Placental pericyte (primary cell): ENCODE measurements at places on chromosomes 12 and 14. TPM values are rescaled to one million over a fixed set of nuclear protein-coding genes. Genes with fewer than 3 reads are reported as not detected.

The OR6C70 gene
- total RNA-seq, result not detected in 2 replicates

The MIPOL1 gene
- total RNA-seq, result 4.4 and 13.5 TPM in 2 replicates

The VDR gene
- total RNA-seq, result 23.9 and 57.3 TPM in 2 replicates

The PDE3A gene
- total RNA-seq, result 0.22 and 1.1 TPM in 2 replicates

The LIN7A gene
- total RNA-seq, result 0.57 and 5.9 TPM in 2 replicates

The CACNA2D4 gene
- total RNA-seq, result 0.22 and 2.3 TPM in 2 replicates

The KRT6B gene
- total RNA-seq, result 0.29 TPM in 1 of 2 replicates, not detected in the other

The SMIM41 gene
- 1.0 and 1.1 TPM in 2 replicates for total RNA-seq

The FOXG1 gene
- under 0.01 TPM in 2 replicates for total RNA-seq

The MYG1 gene
- total RNA-seq, result 53.1 and 74.2 TPM in 2 replicates

The ASCL1 gene
- not detected in 2 replicates for total RNA-seq

The ACOT4 gene
- 0.57 and 1.5 TPM in 2 replicates for total RNA-seq

The ENDOU gene
- total RNA-seq, result under 0.01 TPM in 1 of 2 replicates, not detected in the other

The MYO1H gene
- total RNA-seq, result not detected in 2 replicates

The IKZF4 gene
- total RNA-seq, result 2.8 and 4.9 TPM in 2 replicates

The OR4M1 gene
- total RNA-seq, result not detected in 2 replicates

The PLA2G1B gene
- total RNA-seq, result not detected in 2 replicates
